ENCODE measurements at places on chromosomes 7 and 10.

- DNase-seq: no peak
Measured at GRCh38 chr7:158816995-158817394, 12.3 kb downstream of the ESYT2 start.

GRCh38 chr7:111082351-111082750, 8.6 kb upstream of the LRRN3 start:
- DNase-seq: no peak

GRCh38 chr10:116888380-116889055, 39.2 kb downstream of the ENO4 start:
- DNase-seq: no peak

GRCh38 chr10:131983780-131984179, 2.1 kb upstream of the BNIP3 start:
- DNase-seq: no peak

DNA sequence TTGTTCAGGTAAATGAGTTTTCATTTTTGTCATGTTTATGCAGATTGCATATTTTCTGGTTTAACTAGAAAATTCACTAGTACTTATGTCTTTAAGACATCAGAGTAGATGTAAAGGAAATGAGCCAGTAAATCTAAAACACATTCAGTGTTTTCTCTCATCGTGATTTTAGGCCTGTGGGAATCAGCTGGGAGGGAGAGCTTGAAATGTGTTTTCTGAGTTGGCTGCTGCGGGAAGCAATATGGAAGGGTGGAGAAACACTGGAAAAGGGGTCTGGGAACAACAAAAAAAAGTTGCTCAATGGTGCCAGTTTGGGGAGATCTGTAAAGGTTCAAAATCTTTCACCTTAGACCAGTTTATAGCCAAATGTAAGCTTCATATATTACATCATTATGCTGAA, 284.1 kb downstream of the POU6F2 start:
- DNase-seq: no peak

DNA sequence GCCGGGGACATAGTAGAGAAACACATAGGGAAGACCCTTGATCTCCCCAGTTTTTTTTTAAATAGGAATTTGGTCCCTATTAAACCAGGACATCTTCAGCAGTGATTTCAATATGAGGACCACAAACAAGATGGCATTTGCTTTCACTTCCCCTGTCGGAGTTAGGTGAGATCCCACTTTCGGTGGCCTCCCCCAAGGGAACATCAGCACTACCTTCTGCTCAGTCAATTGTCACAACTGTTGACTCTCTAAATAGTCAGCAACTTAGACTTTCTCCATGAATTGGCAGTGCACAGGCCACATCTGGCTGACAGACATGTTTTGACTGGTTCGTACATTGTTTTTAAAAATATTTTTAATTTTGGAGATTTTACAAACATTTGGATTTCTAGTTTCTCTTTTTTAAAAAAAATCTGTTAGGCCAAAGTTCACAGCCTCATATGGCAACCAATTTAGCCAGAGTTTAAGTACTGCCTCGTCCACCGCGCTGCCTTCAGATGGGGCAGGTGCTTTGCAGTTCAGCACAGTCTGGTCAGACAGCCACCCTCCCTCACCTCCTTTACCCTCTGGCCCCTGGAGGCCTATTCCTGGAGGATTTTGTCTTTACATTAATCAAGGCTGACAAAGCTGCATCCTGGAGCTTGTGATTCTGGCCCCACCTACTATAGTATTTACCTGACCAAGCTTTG, 139.2 kb upstream of the PRR15 start:
- DNase-seq: no peak

DNA sequence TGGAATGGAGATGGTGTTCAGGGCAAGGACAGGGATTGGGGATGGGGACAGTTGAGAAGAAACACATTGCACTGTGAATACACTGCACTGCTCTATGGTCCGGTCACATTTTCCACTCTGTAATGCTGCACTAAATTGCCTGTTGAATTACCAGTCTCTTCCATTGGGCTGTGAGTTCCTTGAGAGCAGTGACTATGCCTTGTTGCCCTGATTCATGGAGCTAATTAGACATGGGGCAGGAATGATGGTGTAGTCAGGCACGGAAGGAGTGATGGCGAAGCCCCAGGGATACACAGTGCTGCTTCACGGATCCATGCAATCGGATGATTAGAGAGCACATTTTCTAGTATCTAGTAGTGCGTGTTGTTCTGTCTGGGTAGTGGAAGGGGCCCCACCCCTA, 25.4 kb upstream of the GPAM start:
- no peak for DNase-seq

- DNase-seq: no peak
Measured at GRCh38 chr10:112446055-112446854, 459 bp downstream of the ZDHHC6 start.

DNA sequence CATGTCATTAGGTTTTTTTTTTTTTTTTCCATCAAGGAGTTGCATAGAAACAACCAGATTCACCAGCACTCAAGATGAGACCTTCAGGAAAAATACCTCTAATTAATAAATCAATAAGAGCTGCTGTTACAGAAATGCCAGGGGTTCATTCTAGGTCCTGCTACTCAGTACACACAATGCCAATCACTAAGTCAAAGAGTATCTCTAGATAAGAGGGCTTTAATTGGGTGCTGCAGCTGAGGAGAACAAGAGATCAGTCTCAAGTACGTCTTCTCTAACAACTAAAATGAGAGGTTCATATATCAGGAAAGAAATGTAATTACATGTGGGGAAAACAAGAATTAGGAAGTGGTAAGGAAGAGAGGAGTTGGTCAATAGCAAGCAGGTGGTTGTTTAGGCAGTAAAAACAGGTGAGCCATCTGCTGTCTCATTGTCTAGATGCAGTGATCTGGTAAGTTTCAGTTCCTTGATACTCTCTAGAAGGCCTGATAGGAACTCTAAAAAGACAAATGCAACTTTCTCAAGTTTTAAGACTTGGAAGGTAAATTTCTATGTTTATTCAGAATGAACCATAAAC, 272.9 kb upstream of the ZWINT start:
- DNase-seq: no peak

GRCh38 chr10:821322-821721, 110.2 kb downstream of the LARP4B start:
- no peak for DNase-seq

GRCh38 chr7:95335093-95335492, 10.8 kb upstream of the PON1 start:
- no peak for DNase-seq

DNA sequence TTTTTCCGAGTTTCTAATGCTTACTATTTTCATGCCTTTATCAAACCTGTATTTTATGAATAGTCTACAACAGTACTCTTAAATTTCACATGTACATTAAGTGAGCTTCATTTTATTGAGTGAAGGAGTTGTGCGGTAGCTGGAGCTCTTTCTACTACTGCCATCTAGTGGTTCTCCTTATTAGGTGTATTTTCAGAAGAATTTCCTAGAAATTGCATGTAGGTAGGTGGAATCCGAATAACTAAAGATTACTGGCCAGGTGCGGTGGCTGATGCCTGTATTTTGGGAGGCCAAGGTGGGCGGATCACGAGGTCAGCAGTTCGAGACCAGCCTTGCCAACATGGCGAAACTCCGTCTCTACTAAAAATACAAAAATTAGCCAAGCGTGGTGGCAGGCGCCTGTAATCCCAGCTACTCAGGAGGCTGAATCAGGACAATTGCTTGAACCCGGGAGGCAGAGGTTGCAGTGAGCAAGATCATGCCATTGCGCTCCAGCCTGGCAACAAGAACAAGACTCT, 38.3 kb downstream of the LRRC72 start:
- no peak for DNase-seq

DNA sequence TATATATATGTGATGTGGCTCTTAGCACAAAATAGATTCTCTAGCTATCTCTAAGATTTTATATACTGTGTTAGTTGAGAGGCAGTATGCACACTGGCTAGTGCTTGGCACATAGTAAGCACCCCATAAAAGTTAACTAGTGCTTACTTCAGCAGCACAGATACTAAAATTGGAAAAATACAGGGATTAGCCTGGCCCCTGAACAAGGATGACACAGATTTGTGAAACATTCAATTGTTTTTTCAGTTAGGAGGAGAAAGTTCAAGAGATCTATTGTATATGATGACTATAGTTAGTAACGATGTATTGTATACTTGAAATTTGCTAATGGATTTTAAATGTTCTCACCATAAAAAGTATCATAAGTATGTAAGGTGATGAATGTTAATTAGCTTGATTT, 78.3 kb upstream of the LRRC17 start:
- no peak for DNase-seq

GRCh38 chr10:7533657-7534479, 123.0 kb upstream of the SFMBT2 start:
- no peak for DNase-seq

DNA sequence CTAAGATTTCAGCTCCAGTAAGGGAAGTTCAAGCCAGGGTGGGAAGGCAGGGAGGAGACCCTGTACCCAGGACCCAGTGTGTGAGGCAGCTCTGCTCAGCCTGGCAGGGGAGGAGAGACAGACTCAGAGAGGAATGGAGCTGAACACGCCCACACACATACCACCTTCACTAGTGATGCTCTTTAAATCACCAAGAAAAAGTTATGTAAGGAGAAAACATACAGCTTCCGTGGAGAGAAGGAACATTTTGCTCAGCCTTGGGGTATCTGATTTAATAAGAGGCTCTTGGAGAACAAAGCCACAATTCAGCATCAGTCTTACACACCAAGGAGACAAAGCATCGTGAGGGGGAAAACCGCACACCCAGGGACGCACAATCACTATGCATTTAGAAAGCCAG, 62.9 kb downstream of the PRKAG2 start:
- no peak for DNase-seq

GRCh38 chr10:7354330-7355047, 56.3 kb downstream of the SFMBT2 start:
- no peak for DNase-seq

DNA sequence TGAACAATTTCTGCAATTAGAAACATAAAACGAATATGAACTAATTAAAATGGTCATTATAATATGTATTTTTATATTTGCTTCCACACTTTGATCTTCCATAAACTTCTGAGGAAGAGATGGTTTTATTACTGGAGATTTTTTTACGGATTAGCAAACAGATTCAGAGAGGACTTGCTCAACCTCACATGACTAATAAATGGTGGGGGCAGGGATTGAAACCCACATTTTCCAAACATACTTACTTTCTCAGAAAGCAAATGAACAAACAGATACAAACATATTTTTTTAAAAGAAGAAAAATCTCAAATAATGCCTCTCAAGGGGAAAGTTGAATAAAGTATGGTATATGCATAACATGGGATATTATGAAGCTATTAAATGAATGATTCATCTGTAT, 18.3 kb downstream of the ANKMY2 start:
- no peak for DNase-seq

GRCh38 chr7:73988197-73988596, 39.8 kb upstream of the ELN start:
- no peak for DNase-seq

DNA sequence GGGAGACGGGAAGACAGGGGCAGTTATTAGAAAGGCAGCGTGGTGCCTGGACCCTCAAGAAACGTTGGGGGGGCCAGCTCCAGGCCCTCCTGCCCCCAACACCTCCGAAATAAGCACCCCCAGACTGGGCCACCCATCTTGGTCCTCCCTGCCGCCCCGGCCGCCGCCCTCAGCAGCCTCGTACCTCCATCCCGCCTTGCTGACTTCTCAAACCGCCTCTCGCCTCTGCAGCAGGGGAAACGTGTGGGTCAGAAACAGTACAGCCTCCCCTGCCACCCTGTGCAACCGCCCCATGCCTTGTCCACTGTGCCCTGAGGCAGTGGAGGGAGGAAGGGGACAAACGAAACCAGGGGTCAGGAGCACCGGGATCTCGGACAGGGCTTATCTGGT, 7.2 kb downstream of the GIGYF1 start:
- no peak for DNase-seq

DNA sequence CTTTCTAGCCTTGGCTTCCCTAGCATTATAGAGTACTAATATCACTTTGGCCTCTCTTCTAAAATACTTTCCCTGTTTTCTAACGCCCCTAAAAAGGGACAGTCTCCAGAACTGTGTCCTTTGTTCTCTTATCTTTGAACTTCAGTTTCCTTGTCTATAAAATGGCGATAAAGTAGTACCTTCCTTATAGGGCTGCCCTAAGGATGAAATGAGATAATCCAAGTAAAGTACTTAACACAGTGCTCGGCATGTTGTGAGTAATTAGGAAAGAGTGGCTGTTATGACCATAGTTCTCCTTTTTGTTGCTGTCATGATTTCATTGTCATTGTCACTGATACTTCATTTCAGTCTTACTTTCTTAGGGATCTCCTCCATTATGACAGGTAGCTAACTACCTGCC, 114.7 kb downstream of the EXOC4 start:
- DNase-seq: no peak

DNA sequence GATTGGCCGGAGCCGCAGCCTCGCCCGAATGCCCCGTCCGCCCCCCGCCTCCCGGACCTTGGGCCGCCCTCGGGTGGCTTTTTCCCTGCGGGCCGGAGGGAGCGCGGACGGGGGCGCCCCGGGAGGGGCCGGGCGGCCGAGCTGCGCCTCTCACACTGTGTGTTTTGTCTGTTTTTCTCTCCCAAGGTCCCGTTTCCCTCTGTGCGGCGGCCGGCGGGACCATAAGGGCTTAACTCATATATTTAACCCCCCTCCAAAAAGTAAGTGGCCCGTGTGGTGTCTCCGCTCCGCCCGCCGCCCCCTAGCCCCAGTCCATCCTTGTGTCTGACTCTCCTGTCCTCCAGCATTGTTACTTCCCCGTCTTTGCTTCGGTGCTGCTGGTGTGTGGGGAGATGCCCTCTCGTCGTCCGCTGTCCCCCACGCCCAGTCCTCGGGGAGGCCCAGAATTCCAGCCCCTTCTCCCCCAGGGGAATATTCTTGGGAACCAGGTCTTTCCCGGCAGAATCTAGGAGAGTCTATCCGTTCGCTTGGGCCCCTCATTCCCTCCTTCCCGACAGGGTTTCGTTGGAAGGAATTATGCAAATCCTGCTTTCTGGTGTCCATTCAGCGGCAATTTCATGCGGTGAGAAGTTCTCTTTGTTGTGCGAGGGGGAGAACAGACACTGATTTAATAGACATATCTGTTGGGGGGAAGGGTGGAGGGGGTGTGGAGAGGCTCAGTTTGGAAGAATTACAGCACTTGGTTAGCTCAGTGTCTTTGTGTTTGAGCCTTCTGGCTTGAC, 1.3 kb downstream of the LCOR start:
- DNase-seq: no peak

GRCh38 chr7:157016352-157017041, 6.0 kb upstream of the MNX1 start:
- no peak for DNase-seq

- no peak for DNase-seq
Measured at GRCh38 chr10:108708363-108708762, 1214.9 kb downstream of the XPNPEP1 start.

DNA sequence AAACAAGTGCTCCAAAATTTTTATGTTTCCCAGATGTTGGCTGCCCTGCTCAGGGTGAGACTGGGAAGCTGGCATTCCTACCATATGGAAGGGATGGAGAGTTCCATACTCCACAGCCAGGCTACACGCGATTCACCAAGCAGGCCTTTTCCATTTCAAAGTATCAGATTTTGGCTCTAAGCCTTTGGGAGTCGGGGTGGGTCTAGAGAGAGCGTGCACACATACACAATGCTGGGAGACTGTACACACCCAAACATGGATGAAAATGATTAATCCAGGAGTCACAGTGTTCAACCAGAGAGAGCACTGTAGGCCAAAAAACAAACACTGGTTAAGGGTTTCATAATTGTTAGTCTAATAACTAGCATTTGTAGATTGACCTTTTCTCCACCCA, 295.0 kb downstream of the BICC1 start:
- no peak for DNase-seq
